ENCODE measurements at places on chromosomes 4 and X.
A peak's percentile ranks its signal among the peaks of the same experiment; 100 is the strongest.

DNA sequence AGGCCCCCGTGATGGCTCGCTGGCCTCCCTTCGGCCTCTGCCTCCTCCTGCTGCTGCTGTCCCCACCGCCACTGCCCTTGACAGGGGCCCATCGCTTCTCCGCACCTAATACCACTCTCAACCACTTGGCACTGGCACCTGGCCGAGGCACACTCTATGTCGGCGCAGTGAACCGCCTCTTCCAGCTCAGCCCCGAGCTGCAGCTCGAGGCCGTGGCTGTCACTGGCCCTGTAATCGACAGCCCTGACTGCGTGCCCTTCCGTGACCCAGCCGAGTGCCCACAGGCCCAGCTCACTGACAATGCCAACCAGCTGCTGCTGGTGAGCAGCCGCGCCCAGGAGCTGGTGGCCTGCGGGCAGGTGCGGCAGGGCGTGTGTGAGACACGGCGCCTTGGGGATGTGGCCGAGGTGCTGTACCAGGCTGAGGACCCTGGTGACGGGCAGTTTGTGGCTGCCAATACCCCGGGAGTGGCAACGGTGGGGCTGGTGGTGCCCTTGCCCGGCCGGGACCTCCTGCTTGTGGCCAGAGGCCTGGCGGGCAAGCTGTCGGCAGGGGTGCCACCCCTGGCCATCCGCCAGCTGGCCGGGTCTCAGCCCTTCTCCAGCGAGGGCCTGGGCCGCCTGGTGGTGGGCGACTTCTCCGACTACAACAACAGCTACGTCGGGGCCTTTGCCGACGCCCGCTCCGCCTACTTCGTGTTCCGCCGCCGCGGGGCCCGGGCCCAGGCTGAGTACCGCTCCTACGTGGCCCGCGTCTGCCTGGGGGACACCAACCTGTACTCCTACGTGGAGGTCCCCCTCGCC is 3.0 kb downstream of the PLXNB3 start:
- DNase-seq: no peak

GRCh38 chrX:123830309-123830708 is 29.5 kb upstream of the XIAP start:
- no peak for DNase-seq

GRCh38 chr4:104395168-104395614 is 99.5 kb downstream of the CXXC4 start:
- DNase-seq: no peak

DNA sequence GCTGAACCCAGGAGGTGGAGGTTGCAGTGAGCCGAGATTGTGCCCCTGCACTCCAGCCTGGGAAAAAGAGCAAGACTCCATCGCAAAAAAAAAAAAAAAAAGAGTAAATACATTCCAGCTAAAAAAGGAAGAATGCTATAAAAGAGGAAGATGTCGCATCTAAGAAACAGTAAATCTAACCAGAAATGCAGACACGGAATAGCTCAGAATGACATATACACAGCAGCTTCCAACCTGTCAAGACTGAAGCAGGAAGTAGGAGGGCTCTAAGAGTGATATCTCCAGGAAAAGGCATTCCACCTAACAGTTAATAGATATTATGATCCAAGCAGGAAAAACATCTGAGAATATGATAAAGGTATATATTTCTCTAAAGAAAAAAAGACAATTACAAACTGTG is 16.0 kb downstream of the CLOCK start:
- no peak for DNase-seq

DNA sequence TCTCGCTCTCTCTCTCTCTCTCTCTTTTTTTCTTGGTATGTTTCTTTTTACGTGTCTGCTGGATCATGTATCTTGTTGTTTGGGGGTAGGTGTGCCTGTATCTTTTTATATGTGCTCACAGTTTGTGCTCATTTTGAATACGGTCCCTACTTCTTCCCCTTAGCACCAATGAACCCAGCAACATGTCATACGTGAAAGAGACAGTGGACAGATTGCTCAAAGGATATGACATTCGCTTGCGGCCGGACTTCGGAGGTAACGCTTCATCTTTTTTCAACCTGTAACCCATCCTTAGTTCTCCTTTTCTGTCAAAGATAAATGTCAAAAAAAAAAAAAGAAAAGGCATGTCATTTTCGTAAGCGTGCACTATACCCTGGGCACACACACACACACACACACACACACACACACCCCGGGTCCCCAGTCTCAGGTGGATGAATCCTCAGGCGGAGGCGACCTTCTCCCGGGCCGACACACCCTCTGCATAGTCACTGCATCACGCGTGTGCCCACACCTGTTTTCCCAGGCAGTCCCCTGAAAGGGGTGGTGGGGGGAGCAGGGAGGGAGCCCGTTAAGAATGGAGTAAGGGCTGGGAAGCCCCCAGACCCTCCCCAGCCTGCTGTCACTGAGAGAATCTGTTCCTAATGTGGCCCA is 511 bp downstream of the GABRB1 start:
- no peak for DNase-seq

GRCh38 chrX:52870046-52870445 is 2.2 kb upstream of the XAGE3 start:
- no peak for DNase-seq

DNA sequence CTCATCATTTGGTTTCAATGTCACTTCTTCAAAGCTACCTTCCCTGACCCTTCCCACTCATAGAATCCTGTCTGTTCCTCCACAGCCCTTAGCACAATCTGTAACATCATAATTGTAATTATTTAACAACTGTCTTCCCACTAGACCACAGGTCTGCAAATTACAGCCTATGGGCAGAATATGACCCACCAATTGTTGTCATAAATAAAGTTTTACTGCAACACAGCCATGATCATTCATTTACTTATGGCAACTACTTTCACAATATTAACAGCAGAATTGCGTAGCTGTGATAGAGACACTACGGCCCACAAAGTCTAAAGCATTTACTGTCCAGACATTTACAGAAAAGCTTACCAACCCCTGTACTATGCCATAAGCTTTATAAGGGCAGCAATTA is 15.9 kb downstream of the USP46 start:
- DNase-seq: no peak

DNA sequence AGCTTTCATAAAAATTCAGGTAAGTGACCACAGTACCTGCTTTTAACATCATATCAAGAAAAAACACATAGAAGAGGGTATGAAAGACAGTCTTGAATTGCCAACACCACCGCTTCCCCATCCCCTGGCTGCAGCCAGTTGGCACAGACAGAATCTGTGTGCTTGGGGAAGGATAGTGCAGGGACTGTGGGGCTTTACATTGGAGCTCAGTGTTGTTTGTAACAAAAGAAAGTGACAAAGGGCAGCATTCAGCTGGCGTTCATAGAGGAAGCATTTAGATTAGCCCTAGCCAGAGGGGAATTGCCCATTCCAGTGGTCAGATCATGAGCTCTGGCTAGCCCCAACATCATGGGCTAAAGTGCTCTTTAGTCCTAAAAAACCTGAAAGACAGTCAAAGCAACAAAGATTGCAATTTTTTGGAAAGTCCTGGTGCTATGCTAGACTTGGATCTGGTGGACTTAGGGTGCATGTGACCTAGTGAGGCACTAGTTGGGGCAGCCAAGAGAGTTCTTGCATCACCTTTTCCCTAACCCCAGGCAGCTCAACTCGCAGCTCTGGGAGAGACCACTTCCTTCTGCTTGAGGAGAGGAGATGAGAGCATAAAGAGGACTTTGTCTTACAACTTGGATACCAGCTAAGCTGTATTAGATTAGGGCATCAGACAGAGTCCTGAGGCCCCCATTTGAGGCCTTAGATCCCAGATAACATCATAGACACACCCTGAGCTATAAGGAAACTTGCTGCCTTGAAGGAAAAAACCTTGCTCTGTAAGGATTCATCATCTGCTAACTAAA is 1602.4 kb upstream of the ADGRL3 start:
- DNase-seq: no peak

DNA sequence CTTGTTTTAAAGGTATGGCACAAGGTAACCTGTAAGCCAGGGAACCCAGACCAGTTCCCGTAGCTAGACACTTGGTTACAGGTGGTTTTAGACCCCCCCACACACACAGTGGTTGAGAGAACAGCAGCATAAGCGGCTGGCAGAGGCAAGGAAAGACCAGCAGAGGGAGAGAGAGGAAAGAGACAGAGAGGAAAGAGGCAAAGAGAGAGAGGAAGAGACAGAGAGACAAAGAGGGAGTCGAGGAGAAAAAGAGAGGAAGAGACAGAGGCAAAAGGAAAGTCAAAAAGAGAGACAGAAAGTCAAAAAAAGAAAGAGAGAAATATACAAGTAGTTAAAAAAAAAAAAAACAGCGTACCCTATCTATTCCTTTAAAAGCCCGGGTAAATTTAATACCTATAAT is 19.5 kb upstream of the PCSK1N start:
- no peak for DNase-seq

- DNase-seq: peak; percentile 84
Measured at GRCh38 chr4:5051278-5052203, at the start of gene STK32B. Gene STK32B (plus strand): TSS chr4:5051480.

GRCh38 chr4:183118141-183118540 is 19.1 kb downstream of the WWC2 start:
- no peak for DNase-seq

- DNase-seq: no peak
Measured at GRCh38 chr4:182748283-182748682, 168.9 kb downstream of the DCTD start.

DNA sequence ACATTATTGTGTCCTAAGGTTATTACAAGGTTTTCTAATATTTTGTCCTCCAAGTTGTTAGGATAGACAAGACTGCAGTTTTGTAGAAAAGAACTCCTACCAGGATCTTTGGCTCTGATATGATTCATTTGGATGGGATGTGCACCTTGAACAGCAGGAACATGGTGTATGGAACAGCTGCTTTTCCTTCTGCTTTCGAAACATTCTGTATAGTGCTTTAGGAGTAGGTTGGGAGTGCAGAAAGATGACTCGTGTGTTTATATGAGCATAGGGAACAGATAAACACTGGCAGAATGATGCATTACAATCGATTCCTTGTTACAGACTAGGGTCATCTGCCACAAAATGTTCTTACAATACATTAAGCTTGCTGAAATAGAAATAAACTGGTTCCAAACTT is 790.1 kb downstream of the DMD start:
- no peak for DNase-seq

DNA sequence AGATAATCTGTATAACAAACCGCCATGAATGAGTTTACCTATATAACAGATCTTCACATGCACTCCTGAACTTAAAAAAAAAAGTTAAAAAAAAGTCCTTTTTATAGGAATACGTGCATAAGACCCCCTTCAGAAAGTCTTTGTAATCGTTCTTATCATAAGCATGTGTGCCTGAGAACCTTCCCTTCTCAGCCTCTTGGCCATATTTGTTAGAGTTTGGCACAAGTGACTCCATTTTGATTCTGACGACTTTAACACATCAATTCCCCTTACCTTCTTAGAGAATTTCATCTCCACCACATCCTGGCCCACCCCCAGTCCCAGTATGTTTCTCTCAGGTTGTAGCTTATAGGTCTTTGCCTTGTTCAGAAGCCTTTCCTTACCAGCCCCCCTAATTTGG is 16.0 kb upstream of the ANXA5 start:
- no peak for DNase-seq

DNA sequence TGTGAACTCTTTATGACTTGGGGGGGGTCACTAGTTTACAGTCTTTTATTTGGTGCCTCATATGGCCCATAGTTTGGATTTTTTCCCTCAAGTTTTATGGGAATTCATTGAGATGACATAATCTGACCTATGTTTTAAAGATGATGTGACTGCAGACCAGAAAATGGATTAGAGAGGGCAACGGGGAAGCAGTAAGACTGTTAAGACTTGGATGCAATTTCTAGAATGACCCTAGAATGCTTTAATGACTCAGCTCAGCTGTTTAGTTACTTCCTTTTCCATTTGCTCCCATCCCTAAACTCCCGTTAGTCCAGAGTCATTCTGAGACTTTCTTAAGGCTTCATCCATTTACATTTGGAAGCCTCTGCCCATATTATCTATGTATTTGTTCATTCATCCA is 59.9 kb upstream of the PDGFRA start:
- no peak for DNase-seq

DNA sequence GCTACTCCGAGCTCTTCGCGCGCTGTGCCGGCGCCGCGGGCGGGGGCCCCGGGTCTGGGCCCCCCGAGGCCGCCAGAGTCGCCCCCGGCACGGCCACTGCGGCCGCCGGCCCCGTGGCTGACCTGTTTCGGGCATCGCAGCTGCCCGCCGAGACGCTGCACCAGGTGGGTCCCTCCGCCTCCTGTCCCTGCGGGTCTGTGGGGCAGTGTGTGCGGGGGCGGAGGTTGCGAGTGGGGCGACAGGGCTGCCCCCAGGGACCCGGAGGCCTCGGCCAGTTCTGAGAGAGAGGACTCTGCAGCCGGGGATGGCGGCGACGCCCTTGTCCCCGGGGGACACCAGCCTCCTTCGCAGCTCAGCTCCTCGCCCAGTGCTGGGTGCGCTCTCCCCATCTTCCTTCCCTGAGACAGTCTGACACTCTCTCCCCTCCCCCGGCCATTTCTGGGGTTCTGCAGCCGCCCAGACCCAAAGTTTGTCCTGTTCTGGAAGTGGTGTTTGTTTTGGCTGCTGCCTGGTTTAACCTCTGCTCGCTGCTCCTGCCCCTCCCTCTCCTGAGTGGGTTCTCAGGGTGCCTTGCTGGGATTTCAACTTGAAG is 609 bp downstream of the REPS2 start:
- DNase-seq: no peak

GRCh38 chr4:85399270-85399669 is 75.7 kb upstream of the ARHGAP24 start:
- no peak for DNase-seq

DNA sequence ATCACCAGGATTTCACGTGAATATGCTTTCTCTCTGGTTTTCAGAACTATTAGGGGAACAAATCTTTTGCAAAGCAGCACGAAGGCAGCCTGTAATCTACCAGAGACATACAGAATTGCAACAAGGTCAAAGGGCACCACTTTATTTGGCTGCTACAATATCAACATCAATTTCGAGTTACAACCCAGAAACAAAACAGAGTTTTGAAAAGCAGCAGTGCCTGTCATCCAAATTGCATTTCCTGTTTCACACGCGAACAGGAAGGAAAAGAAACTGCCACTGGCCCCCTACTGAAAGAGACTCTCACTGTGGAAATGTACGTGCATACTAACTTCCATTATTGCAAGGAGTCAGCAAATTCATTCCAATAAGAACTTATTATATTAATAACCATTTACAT is 17.1 kb upstream of the C1QTNF7 start:
- no peak for DNase-seq

GRCh38 chr4:504076-504475 is 5.1 kb downstream of the PIGG start:
- DNase-seq: no peak

DNA sequence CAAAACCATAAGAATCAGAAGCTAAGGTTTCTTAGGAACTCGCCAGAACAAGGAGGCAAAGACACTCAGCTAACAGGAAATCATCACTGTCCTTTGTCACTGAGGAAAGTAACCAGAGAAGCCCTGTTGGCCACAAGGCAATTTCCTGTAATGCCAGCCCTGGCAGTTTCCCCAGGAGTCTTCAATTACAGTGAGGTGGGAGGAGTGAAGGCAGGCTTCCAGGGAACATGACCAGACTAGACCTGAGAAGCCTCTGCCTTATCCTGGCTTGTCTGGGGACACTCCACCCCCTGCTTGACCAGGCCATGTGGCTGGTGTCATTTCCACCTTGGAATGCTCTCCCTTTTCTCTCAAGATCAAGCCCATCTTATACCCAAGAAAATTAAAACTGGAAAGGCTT is 125.3 kb downstream of the COL4A6 start:
- DNase-seq: no peak

Measured in suprapubic skin (tissue), 4 donors.